Activated T-cell treated with anti-CD3 and anti-CD28 coated beads, Interleukin-2, amount 50 U/mL, for 1 hour (primary cell): ENCODE measurements at places on chromosomes 16 and 17.

- DNase-seq, result no peak
These were observed 17.3 kb downstream of the SOCS3 start for GRCh38 chr17:78342449-78343186.

- no peak for DNase-seq
These were observed 368.6 kb downstream of the SHISA9 start for GRCh38 chr16:13269905-13270528.

DNA sequence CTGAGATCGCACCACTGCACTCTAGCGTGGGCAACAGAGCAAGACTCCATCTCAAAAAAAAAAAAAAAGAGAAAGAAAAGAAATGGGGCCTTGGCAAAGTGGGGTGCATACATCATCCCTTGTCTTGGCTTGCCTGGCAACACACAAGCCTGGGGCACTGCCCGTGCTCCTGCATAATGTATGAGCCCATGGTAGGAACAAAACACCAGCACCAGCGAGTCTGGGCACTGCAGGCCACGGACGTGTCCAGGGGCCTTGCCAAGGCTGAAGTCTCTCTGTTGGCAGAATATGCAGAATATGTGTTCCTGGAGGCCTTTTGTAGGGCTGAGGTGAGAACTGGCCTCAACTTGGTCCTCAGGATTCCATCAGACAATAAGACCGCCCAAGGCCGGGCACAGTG, 15.7 kb upstream of the ALDOA start:
- DNase-seq, result no peak

- DNase-seq, result no peak
These were observed 38.7 kb downstream of the PHKB start for GRCh38 chr16:47499700-47500264.

DNA sequence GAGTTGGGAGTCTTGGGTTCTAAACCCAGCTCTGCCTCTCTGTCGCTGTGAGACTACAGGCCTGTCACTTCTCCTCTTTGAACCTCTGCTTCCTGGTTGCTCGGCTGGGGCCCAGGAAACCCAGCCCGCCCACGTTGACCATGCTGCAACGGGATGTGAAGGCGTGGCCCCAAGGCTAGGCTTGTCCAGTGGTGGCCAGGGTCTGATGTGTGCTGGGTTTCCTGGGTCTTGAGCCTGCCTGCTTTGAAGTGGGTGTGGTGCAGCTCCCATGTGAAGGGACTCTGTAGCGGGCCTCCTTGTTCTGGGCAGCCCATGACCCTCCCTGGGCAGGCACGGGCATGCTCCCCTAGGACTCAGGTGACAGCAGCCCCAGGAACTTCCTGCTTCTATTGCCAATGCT, 82.3 kb downstream of the SDR42E1 start:
- DNase-seq, result no peak
